ENCODE measurements at places on chromosomes 12 and 14.

DNA sequence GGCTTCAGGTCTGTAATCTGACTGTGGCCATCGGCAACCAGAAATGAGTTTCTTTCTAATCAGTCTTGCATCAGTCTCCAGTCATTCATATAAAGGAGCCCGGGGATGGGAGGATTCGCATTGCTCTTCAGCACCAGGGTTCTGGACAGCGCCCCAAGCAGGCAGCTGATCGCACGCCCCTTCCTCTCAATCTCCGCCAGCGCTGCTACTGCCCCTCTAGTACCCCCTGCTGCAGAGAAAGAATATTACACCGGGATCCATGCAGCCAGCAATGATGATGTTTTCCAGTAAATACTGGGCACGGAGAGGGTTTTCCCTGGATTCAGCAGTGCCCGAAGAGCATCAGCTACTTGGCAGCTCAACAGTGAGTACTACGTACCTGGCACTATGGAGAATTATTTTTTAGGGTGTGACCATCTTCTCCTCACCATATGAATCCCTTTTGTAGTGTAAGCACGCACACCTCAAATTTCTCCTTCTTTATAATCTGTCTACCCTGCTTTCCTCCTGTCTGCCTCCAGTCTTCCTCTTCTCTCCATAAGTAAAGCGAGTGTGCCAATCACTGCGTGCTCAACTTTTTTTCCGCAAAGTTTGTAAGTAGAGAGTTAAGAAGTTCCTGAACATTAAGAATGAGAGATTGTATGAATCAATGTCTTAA is at the start of gene TPH2:
TPH2 (plus strand) TSS at position 118 of the 658 bp plus-strand sequence; CDS start at position 260, 142 bp downstream.
- peak; percentile 16 for DNase-seq

- DNase-seq: no peak
Measured at GRCh38 chr14:101251812-101252442, 309.4 kb upstream of the DIO3 start.

DNA sequence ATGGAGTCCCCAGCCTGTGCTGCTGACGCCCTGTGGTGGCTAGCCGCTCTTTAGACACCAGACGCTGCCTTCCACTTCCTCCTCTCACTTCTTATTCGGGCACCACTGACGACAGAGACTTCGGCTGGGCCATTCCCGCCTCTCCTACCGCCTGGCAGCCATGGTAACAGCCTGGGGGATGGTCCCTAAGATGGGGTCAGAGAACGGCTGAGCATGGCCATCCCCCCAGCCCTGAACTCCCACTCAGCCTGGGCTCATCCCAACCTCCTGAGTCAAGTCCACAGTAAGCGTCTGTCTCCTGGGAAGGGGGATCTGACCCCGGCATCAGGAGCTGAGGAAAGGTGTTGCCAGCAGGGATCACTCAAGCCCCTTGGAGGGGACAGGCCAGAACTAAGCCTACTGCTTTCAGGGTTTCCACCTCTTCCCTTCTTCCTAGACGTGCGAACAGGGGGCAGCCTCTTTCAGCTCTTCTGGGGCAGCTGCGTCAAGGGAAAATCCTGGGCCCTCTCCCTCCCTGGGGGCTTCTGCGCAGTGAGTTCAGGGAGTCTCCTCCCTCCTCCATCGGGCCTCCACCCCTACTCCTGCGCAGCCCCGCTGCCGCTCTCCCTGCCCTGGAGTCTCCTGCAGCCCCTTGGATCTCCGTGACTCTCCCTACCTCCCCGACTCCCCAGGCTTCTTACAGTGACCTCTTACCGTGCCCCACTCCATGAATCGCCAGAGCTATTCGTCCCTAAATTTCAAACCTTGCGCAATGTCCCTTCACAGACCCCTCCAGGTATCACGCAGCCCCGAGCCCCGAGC is 643 bp upstream of the TAMALIN start:
- DNase-seq: peak; percentile 10

DNA sequence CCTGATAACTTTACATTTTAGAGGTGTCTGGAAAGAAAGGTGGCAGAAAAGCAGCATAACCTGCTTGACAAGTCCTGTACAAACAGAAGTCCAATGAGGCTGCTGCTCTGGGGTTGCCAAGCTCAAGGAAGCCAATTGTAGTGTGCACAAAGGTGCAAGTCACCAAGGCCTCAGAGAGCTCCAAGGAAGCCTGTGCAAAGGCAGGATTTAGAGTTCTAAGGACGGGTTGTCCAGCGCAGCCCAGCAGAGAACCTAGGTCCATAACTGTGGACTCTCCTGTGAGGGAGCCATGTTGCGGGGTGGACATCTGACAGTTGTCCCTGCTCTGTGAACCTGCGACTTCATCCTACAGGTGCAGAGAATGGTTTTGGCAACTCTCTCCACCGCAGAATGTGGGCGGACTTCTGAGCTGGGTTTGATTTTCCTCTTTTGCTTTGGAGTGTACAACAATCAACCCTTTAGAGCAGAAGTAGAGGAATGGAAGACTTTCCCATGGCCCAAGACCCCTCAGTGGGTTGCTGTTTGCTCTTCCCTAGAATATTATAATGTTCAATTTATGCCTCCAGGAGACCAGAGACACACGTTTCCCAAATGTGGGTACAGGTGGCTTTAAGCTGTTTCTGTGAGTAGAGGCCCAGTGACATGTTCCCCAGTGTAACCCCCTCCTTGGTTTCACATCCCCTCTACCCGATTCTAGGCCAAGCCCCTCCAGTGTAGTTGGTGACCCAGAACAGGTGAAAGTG is 81.0 kb downstream of the ETV6 start:
- DNase-seq: peak; percentile 23

- DNase-seq: no peak
Measured at GRCh38 chr12:988646-989045, 2.4 kb upstream of the ERC1 start.

Data from CD4-positive, alpha-beta T cell treated with Interleukin-17A for 4 hours (primary cell).